ENCODE measurements at places on chromosomes 4 and X.
A peak's percentile ranks its signal among the peaks of the same experiment; 100 is the strongest.

- DNase-seq: no peak
Observed at GRCh38 chrX:39675162-39675553, 422.6 kb downstream of the BCOR start.

DNA sequence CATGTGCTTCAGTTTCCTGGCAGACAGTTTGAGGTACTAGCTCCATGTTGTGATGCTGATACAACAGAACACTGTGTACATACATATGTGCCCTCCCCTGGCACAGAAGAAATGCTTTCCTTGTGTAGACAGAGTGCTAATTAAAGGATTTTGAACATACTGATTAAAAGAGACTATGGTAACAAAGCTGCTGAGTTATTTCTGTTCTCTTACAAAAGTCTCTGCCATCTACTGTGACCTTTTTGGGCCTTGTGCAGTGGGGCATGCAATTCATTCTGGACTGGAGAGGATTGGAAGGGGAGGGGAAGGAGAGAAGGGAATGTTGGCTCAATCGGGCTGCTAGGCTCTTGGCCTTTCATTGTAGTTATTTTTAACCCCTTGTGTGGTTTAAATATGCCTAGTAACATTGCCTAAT, 6.0 kb downstream of the PDLIM5 start:
- no peak for DNase-seq

DNA sequence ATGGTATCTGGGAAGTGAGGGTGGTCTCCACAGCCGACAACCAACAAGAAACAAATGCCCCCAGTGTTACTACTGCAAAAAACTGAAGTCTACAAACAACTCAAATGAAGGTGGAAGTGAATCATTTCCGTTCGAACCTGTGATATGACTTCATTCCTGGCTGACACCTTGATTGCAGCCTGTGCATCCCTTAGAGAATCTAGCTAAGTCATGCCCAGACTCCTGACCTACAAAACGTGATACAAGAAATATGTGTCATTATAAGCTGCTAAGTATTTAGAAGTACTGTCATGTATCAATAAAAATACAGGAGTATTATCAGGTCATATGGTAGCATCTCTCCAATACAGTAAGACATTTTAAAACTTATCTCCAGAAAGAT, 959.7 kb upstream of the LCORL start:
- peak; percentile 8 for DNase-seq

- no peak for DNase-seq
Observed at GRCh38 chr4:18938343-18939099, 917.0 kb upstream of the LCORL start.

GRCh38 chr4:54337009-54337408, 107.9 kb downstream of the PDGFRA start:
- no peak for DNase-seq

DNA sequence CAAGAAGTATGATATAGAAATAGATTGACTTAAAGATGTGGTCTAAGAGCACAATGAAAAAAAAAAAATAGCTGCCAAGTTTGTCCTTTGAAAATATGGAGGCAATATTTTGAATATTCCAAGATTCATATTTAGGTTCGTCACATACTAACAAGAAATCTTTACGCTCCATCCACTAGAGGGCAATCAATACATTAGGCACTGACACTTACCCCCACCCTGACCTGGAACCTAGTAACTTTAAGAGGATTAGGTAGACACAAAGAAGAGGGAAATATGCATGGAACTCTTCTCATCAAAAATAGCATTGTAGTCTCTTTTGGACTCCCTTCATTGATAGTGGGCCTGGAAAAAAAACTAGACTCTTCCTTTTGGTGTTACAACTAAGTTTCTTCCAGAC, 1108.1 kb downstream of the PCDH19 start:
- no peak for DNase-seq

DNA sequence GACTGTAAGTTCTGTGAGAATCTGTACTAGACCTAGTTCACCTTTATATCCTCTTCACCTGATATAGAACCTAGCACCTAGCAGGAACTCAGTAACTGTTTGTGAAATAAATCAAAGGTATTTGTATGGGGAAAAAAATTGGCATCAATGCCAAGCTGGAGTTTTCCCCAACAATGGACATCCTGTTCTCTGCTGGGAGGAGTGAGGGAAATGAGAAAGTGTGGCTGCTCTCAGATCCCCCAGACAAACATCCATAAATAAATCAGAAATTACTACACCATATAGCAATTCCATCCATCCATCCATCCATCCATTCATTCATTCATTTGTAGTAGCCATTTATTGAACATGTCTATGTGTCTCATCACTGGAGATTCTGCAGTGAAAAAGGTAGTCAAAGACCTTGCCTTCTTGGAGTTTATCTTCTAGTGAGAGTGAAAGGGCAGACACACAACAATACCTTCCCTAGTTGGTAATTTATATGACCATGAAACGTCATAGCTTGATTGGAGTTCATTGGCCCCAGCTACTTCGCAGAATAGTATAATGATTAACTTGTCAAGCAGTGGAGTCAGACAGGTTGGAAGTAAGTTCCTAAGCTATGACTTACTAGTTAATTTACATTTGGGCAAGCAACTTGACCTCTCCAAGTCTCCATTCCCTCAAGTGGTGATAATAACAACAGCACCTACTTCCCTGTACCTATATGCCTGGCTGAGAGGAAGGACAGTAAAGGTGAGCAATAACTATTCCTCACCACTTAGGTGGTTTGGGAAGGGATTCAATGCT, 98.7 kb upstream of the KIT start:
- DNase-seq: no peak

DNA sequence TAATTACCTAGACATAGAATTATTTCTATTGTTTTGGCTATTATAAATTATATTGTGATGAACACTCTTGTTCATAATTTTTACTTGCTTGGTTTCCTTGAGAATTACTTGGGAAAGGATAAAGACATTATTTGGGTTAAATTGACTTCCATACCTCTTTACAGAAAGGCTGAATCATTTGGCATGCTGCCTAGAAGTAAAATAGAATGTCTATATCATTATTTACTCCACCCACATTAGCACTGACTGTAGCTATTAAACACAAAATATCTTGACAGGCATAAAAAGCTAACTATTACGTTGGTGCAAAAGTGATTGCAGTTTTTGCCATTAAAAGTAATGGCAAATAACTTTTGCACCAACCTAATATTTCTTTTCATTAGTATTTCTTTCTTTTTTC, 29.7 kb upstream of the ADH6 start:
- DNase-seq: peak; percentile 26

DNA sequence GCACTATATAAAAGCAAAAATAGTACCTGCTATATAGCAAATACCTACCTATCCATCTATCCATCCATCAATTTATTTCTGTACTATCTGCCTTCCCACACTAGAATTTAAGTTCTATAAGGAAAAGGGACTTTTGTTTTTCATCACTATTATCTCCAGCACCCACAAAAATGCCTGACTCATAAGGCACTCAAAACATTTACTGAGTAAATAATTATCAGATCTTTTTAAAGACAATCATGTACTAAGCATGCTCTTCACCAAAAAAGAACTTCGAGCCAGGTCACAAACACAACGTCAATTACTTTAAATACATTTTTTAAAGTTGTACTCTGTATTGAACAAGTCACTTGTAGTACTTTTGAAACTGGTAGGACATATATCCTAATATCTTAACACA, 119.9 kb downstream of the FBXW7 start:
- DNase-seq: peak; percentile 17

All from RWPE1 (cell line).